ENCODE measurements at places on chromosomes 4 and X.
A peak's percentile ranks its signal among the peaks of the same experiment; 100 is the strongest.

DNA sequence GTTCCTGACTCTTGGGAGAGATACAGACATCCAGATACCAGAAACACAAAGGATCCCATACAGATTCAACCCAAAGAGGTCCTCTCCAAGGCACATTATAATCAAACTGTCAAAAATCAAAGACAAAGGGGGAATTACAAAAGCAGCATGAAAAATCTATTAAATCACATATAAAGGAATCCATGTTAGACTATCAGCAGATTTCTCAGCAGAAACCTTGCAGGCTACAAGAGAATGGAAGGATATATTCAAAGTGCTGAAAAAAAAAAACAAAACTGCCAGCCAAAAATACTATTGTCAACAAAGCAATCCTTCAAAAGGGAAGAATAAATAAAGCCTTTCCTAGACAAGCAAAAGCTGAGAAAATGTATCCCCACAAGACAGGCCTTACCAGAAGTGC is 14.8 kb upstream of the ADGRL3 start:
- no peak for DNase-seq

- no peak for DNase-seq
These were observed 157.7 kb upstream of the RASGEF1B start for GRCh38 chr4:81629366-81629765.

GRCh38 chrX:3699821-3700381 is 13.5 kb downstream of the PRKX start:
- DNase-seq, result no peak

GRCh38 chr4:114334884-114335330 is 263.7 kb upstream of the UGT8 start:
- DNase-seq, result no peak

DNA sequence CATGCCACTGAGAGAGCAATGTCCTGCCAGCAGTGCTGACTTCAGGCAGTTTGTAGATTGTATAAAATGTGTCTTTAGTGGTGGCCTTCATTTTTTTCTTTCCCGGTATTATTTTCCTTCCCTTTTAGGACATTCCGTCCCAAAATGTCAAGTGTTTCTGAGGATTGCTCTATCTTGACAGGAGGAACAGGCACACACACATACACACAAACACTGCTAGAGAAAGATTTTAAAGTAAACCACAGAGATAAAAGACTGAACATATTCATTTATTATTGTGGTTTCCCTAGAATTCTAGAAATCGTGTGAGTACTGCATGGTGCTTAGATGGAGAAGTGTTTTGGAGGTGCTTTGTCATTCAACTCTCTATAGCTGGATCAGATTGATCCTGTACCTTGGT is 111.9 kb downstream of the GABRB1 start:
- DNase-seq, result no peak

DNA sequence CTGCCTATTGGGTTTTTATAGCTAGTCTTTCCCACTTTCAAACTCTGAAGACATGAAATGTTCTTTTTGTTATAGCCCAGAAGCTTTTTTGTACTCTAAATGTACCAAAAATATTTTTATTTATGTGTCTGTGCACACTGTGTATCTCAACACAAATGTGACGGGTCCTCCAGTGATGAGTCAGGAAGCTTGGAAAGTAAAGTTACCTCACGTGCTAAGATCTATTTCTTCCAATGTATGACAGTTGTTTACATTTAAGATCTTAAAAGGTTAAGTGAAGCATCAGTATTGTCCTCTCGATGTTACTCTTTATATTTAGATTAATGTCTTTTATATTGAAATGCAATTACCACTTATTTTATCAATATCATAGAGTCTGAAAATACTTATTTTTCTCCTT is 29.1 kb upstream of the PRSS12 start:
- no peak for DNase-seq

DNA sequence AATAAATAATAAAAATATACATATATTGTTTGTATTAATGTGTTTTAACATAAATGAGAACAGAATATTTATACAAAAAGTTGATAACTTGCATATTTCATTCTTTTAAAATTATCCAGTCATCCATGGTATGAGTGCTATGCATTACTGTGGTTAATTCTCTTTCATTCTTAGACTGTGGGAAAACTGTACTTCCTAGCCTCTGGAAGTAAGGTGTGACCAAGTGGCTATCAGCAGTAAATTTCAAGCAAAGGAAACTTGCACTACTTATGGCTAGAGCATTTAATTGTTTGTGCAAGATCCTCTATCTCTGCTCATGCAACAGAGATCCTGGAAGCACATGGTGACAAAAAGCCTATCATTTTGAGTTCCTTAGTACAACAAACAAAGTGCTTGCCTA is 1054.5 kb upstream of the PABPC4L start:
- DNase-seq, result no peak

- DNase-seq, result no peak
These were observed 370.5 kb upstream of the HS3ST1 start for GRCh38 chr4:11799196-11799595.

DNA sequence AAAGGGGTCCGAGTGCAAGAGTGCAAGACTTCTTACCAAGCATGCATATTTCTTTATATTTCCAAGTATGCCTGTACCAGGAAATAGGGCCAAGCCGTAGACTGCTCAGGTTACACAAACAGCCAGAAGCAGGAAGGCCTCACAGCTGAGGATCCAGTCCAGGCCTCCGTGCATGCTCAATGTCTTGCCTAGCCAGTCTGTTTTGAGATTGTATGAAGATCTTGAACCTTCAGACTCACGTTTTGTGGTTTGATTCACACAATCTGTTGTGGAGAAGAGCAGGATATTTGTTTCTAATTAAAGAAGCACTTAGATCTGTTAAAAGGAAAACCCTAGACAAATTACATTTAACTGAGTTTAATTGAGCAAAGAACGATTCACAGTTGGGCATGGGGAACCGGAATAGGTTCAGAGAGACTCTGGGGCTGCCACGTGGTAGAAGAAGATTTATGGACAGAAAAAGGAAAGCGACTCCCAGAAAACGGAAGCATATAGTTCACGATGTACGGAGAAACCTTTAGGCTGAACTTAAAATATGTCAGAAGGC is 1.2 kb downstream of the MGST2 start:
- DNase-seq, result peak; percentile 32

- DNase-seq, result no peak
These were observed 31.1 kb upstream of the PDLIM3 start for GRCh38 chr4:185566425-185566824.

- no peak for DNase-seq
These were observed 763.6 kb upstream of the AGA start for GRCh38 chr4:178205826-178206225.

GRCh38 chr4:46934726-46935125 is 25.7 kb upstream of the COX7B2 start:
- DNase-seq, result no peak

DNA sequence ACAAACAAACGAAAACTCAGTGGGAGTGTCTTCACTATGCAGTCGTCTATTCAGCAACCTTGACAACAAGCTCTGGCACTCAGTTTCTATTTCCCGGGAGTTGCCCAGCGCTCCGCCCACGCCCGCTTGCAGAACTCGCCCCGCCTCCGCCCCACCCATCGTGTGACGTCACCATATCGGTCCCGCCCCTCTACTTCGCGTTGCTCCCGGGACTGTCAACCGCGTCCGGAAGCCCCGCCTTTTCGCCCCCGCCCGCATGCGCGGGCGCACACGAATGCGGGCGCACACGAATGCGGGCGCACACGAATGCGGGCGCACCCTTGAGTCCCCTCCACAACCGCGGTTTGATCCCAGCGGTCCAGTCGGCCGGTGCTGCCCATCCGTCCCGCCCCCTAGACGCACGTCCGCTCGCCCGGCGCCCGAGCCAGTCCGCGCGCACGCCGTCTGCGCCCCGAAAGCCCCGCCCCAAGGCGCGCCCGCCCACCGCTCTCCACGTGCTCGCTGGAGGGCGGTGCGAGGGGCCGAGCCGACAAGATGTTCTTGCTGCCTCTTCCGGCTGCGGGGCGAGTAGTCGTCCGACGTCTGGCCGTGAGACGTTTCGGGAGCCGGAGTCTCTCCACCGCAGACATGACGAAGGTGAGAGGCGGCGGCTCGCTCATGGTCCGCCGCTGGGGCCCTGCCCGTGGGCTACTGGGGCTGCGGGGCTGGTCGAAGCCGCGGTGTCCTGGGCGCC is at the start of gene LAP3:
Gene LAP3, plus strand, starts transcription at position 267 of the 733 bp plus-strand sequence. Its CDS starts 268 bp downstream, at position 535.
- peak; percentile 73 for DNase-seq

DNA sequence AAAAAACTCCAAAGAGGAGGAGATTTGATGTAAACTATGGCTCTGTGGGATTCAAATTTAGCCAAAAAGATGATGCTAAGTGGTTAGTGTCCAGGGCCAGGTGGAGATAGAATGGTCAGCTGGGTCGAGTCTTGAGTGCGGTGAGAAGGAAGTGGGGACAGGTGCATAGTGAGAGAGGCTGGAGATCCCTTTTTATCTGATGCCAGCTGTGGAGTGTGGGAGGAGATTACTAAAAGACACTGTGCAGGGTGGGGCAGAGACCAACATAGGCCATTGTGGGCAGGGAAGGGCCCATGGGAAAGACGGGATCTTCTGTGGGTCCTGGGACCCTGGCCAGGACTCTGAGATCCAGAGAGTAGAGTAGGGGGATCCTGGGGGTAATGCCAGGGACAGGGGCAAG is 34.6 kb upstream of the LEF1 start:
- no peak for DNase-seq

GRCh38 chr4:38107818-38108217 is 147.6 kb downstream of the PTTG2 start:
- DNase-seq, result no peak

- no peak for DNase-seq
These were observed 117.7 kb downstream of the ADAM29 start for GRCh38 chr4:175035905-175036304.

- DNase-seq, result no peak
These were observed 6.1 kb downstream of the TMA16 start for GRCh38 chr4:163500586-163500985.

GRCh38 chr4:12636191-12636590 is 847.9 kb downstream of the RAB28 start:
- no peak for DNase-seq

DNA sequence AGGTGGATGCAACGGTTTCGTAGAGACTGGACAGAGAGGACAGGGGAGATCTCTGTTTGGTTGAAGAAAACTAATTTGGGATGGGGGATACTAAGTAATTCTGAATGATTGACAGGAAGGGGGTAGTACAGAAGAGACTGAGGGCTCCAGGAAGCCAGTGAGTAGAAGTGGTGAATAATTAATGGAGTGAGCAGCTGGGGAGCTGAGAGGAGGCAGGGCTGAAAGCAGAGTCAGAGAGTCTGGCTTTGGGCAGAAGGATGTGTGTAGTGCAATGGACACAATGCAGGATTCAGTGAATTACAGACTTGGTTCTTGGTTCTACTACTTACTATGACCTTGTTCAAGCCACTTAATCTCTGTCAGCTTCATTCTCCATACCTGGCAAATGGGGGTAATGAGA is 161.7 kb downstream of the RBMX2 start:
- DNase-seq, result no peak
